Gastroesophageal sphincter (tissue), 4 donors: ENCODE measurements at places on chromosomes 3 and 15.

- ATAC-seq: no peak
Observed at GRCh38 chr15:96358821-96359615, 28.5 kb downstream of the NR2F2 start.

GRCh38 chr3:60742606-60743145, 508.6 kb downstream of the FHIT start:
- no peak for ATAC-seq

DNA sequence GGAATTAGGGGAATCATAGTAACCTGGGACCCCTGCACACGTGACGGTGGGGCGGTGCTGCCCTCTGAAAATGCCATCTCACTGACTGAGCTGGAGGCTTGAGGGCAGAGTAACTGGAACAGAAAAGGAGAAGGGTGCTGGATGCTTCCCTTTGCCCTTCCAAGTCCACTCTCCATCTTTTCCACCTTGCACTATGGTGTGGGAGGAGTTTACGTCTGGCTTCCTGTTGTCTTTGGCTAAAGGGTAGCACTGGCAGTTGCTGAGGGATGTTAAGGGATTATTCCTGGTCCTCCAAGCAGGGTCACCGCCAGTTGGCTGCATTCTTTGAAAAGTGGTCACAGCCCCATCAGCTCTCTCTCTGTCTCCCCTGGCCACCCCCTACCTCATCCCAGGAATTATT, 129.4 kb upstream of the SNTN start:
- no peak for ATAC-seq

DNA sequence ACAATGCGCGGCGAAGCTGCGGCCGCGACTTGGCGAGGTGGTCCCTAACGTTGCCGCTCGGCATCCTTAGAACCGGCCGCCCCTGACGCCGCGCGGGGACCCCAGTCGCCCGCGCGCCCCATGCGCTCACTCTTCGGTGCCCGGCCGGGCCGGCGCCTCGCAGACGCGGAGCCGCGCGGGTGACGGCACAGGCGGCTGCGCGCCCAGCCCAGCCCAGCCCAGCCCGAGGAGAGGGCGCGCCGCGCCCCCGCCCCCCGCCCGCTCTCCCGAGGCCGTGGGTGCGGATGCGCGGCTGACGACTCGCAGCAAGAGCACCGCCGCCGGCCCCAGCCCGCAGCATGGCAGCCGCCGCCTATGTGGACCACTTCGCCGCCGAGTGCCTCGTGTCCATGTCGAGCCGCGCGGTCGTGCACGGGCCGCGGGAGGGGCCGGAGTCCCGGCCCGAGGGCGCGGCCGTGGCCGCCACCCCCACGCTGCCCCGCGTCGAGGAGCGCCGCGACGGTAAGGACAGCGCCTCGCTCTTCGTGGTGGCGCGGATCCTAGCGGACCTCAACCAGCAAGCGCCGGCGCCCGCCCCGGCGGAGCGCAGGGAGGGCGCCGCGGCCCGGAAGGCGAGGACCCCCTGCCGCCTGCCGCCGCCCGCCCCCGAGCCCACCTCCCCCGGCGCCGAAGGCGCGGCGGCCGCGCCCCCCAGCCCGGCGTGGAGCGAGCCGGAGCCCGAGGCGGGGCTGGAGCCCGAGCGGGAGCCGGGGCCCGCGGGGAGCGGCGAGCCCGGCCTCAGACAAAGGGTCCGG, 437 bp downstream of the KLF13 start:
- ATAC-seq: peak; percentile 60

DNA sequence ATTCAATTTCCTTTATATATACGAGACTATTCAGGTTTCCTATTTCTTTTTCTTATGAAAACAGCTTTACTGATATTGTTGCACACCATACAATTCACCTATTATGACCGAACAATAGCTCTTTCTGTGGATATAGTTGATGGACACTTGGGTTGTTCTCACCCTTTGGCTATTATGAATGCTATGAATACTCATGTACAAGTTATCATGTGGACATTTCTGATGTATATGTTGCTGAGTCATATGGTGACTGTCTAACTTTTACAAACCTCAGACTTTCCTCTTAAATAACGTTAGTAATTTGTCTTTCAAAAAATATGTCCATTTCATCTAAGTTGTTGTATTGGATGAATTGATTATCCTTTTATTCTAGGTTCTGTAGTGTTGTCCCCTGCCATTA, 15.7 kb upstream of the USF3 start:
- no peak for ATAC-seq

GRCh38 chr15:51424780-51425179, 83.3 kb downstream of the GLDN start:
- no peak for ATAC-seq

DNA sequence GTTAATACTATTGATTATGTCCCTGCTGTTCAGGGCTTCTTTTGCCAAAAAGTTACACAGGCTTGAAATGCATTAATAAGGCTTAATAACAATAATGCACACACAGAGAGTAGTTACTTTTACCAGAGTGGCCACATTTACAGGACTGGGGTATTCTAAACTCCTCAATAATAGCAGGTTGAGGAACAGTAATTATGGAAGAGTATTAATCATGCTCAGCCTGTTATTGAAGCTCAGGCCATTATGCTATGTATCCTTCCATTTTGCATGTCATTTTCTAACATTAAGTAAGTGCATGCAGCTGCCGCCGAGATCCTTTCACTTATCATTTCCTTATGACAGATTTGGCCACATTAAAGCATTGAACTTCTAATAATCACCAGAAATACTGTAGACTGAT, 5.7 kb downstream of the ARRDC4 start:
- ATAC-seq: no peak

DNA sequence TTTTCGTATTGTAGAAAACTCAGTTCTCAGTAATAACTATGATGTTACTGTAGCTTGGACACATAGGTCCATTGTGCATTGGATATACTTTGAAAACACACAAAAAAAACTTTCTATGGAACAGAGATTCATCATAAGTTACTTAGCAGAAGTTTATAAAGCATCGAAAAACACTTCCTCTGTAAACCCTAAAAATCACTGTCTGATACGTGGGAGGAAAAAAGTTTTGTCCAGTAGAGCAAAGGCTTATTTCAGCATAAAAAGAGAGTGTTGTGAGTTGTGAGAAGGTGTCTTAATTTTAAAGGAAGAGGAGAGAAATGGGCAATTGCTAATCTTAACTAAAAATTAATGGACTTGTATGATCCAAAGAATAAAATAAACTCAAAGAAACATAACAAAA, 64.8 kb downstream of the OSTN start:
- no peak for ATAC-seq

GRCh38 chr15:60859996-60860494, 369.1 kb downstream of the RORA start:
- ATAC-seq: no peak

GRCh38 chr3:179179256-179179655, 31.1 kb downstream of the PIK3CA start:
- ATAC-seq: no peak

DNA sequence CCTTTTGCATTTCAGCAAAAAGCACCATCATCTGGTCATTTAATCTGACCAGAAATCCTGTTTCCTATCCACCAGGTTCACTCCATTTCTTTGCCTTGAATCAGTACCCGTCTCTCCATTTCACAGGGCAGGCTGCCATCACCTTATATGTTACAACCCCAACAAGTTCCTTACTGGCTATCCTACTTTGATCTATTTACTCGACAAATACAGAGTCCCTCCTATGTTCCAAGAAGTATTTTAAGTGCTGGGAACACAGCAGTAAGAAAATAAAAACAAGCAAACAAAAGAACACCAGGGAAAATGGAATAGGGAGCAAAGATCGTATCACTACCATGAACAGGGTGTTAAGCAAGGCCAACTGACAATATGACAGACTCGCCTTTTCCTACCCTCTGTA, 295.2 kb upstream of the WNT5A start:
- no peak for ATAC-seq

DNA sequence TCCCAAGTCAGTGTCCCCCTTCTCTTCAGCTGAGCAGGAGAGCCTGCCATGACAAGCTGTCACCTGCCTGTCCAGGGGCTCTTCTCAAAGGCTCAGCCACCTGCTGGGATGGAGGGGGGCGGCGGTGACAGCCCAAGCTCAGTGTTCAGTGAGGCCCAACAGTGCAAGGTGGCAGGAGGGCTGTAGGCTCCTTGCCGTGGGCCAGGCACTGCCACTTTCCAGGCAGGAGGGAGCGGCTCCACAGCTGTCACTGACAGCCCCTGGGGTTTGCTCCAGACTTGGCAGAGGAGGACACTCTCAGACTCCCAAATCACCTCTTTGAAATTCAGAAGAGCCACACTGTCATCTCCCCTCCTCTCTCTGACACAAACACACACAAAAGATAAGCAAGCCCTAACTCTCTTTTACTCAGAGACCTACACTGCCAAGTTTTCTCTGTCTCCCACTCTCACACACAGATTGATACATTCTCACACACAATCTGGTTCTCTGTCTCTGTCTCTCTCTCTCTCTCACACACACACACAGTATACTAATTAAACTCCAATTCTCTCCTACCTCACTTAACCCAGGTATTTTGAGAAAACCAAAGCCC, 443.3 kb downstream of the EPHB1 start:
- ATAC-seq: no peak

DNA sequence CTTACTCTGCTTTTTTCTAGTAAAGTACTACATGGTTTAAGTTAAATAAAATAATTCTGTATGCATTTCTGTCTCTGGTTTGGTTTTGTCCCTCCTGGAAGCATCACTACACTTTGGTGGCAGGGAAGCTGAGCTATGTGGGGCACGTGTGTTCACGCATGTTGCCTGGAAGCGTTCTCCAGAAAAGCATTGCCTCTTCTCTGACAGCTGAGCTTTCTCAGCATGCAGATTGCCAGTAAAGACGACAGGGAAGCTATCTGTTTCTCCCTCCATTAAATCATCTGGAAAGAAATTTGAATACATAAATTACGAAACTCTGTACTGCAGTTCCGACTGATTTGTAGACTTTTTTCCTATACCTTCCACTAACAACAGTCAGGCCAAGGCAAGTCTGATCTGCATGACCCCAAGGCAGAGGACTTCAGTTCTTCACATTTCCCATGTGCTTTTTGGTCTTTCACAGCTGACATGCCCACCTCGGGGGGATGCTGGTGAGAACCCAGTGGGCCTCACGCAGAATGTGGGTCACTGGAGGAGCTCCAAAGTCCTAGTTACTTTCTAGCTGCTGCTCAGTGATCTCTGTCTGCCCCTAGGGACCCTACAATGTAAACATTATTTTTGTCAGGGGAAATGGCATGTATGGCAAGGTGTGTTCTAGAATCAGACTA, 43.0 kb downstream of the PGPEP1L start:
- no peak for ATAC-seq

DNA sequence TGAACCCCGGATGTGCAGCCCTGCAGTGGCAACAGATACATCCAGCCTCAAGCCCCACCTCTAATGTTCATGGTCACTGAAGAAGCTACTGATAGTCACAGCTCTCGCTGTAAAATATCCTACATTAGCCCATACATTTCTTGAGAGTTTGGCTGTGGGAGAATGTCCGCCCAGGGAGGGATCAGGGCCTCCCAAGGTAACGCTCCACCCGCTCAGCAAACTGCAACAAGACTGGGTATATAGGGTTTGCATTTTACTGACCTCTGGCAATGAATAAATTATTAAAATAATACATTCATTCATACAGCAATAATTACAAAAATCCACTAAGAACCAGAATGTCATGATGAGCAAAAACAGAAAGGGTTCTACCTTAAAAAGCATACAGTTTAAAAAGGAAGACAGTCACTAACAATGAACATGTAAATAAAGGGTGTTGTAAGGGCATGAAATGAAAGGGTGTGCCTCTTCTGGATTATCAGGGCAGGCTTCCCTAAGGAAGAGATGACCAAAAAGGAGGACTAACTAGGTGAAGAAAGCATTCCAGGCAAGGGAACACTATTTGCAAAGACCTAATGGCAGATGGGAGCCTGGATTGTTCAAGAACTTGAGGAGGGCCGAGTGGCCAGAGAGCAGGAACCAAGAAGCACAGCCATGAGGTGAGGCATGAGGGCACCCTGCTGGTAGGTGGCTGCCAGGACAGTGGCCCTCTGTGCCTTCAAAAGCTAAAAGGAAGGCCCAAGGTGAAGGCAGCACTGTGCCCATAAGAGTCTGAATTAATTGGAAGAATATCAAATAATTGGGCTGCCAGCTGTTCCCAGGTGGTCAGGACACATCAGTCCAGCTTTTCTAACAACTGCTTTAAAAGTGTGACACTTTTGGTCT, 28.1 kb upstream of the CTDSPL start:
- no peak for ATAC-seq

GRCh38 chr3:56796202-56796601, 5.5 kb downstream of the ARHGEF3 start:
- no peak for ATAC-seq

DNA sequence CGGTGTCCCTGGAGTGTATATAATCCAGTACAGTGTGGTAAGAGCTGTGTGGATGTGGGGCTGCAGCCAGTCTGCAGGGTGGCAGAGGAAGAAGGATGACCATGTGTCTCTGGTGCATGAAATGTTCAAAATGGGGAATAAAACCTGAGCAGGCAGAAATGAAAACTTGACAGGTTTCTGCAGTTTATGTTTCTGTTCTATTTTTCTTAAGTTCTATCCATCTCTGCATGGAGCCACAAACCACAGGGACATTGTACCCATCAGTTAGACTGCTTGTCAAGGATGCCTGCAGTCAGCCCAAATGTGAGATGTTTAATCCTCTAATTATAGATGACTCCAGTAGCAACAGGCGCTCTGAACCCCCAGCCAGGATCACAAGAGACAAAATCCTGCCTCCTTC, 216.7 kb downstream of the IL20RB start:
- no peak for ATAC-seq

DNA sequence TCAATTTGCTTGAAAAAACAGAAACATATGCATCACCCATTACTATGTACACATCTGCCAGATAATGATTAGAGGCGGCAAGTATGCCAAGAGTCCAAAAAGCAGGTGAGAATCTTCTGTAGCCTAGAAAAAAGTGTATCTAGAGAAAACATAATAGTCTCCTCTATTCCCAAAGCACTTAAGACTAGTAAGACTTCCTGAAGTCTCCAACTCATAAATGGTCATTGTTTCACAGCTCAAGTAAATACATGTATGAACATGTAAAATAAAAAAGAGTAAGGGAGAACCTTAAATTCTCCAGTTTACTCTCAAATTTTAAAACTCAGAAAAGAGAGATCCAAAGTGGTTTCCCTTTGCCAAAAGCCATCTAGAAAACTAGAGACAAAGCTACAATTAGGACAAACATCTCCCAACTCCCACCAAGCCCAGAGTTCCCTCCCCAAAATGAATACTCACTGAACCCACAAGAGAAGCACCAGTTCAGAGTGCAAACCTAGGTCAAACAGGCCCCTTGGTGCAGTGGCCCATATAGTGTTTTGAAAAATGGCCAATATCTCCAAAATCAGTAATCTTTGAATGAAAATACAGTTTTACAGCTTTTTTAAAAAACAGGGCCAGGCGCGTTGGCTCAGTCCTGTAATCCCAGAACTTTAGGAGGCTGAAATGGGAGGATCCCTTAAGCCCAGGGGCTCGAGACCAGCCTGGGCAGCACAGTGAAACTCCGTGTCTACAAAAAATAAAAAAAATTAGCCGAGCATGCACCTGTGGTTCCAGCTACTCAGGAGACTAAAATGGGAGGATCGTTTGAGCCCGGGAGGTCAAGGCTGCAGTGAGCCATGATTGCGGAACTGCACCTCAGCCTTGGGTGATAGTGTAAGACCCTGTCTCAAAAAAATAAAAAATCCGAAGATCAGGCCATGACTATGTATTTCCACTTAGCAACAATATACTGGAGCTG, 11.0 kb upstream of the MAP4 start:
- ATAC-seq: no peak
